ENCODE measurements at places on chromosomes 6 and 20.
A peak's percentile ranks its signal among the peaks of the same experiment; 100 is the strongest.

GRCh38 chr6:38149531-38149930 lies 330.0 kb downstream of the ZFAND3 start:
- no peaks in the 10 kb centered on the region for H3K36me3 ChIP-seq
- no peak overlapping the region for H3K4me3 ChIP-seq
- H3K27ac ChIP-seq, result no peak overlapping the region
- H3K27me3 ChIP-seq, result no peaks in the 10 kb centered on the region
- no peak for DNase-seq

DNA sequence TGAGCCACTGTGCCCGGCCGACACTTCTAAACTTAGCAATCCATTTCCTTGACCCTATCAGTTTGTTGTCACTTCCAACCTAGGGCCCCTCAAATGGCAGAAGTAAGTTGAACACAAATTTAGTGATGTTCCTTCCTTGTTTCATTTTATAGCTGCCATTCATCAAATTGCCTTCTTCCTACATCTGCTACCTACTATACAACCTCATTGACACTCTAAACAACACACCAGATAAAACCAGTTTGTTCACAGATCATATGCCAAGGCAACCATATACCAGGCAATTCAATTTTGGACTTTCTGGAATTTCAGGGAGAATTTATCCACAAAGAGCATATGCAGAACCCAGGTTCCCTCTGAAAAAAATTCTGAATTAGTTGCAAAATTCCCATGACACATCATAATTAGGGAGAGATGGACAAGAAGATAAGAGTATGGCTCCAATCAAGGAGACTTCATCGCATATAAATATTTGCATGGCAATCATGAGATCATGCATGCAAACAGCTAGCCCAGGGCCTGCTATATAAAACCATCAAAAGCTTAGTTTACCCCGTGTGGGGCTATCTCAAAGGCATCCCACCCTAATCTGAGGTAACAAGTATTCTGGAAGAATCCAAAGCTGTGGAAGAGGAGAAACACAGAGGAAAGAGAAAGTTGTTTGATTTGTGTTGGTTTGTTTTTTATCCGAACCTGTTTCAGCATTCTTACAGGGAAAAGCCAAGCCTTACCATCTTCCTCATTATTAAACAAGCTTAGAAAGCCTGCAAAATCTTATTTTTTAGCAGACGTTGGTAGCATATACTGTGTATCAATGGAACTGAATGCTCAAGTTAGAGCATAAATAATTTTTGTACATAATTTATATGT lies 132.8 kb upstream of the TNFAIP3 start:
- H3K27me3 ChIP-seq, result no peaks in the 10 kb centered on the region
- H3K27ac ChIP-seq, result peak overlapping the region; percentile 52
- no peaks in the 10 kb centered on the region for H3K36me3 ChIP-seq
- DNase-seq, result no peak
- H3K4me3 ChIP-seq, result no peak overlapping the region

DNA sequence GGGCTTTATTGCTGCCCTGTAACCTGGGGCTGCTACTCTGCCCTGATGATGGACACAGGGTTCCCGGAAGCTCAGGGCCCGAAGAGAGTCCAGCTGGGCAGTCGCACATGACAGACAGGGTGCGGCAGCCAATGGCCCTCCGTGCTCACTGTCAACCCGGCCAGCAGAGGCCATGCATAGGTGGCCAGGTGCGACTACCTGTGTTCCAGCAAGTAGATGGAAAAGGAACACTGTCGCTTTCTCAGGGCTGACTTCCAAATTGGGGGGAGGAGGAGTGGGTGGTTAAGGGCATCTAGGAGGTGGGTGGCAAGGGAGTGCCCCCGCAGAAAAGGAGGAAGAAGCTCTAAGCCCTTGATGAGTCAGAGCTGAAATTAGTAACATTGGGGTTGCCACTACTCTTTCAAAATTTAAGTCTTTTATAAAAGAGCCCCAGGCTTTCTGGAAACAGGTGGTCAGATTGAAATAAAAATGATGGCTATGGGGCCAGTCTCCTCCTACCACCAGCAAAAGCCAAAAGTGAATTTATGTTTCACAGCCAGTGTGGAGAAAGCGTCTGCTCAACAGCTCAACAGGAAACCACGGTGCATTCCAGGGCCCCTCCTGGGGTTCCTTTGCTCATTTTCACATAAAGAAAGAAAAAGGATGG lies 2.3 kb upstream of the RAMACL start:
- no peaks in the 10 kb centered on the region for H3K4me1 ChIP-seq
- no peak overlapping the region for H3K4me3 ChIP-seq
- peak; percentile 25 for DNase-seq

GRCh38 chr6:1789092-1789491 lies 179.4 kb downstream of the FOXC1 start:
- no peak overlapping the region for H3K4me3 ChIP-seq
- no peaks in the 10 kb centered on the region for H3K4me1 ChIP-seq
- no peak for DNase-seq
- H3K36me3 ChIP-seq, result no peaks in the 10 kb centered on the region
- no peaks in the 10 kb centered on the region for H3K27me3 ChIP-seq

DNA sequence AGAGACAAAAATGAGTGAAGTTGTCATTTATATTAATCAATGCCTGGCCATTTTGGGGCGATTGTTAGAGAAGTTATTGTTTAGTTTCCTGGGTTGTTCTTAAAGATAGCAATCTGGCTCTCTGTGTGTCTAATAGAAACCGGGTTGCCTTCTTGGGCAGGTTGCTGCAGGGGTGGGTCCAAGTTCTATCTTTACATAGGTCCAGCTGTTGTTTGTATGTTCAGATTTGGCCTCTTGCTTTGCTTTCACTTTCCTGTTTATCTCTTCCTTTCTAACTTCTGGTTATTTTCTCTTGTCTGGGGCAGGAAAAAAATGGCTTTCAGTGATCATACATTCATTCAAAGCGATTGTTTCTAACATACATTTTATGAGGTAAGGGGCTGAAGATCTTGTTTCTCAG lies 128.4 kb upstream of the NOX3 start:
- H3K27me3 ChIP-seq, result no peaks in the 10 kb centered on the region
- H3K4me3 ChIP-seq, result no peak overlapping the region
- H3K27ac ChIP-seq, result no peak overlapping the region
- H3K4me1 ChIP-seq, result no peaks in the 10 kb centered on the region
- H3K36me3 ChIP-seq, result no peaks in the 10 kb centered on the region

DNA sequence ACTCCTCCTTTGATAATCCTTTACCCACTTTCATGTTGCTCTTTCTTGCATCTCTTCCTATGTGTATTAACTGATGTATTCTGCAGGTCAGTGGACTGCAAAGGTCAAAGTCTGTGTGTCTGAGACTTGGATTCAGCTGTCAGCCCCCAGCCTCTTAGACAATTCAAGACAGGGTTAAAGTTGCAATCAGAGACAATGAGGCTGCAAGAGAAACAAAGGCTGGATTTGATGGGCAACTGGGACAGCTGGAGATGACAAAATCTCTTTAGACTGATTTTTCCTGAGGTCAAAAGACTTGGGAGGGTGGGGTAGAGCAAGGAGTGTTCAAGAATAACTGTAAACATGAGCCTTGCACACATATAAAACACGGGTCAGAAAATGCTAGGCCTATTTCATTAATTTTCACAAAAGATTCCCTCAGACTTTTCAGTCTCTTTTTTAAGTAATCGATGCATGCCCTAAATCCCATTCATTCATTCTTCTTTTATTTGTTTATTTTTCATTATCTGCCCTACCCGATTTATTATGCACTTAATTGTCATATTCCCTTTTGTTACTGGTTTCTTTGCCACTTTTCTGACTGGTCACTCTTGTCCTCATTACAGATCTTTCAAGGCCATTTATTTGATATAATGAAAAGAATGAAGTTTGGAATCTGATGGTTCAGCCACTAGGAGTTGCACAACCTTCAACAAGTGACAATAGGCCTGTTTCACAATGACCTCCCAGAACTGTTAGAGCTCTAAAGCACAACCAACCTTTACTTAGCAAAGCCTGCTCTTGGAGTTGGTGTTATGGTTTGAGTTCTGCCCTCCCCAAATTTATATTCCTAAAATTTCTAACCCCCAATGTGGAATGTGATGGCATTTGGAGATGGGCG lies 33.8 kb upstream of the AKAP12 start:
- no peak overlapping the region for H3K4me3 ChIP-seq
- H3K4me1 ChIP-seq, result no peaks in the 10 kb centered on the region
- no peaks in the 10 kb centered on the region for H3K36me3 ChIP-seq
- no peak overlapping the region for H3K27ac ChIP-seq
- DNase-seq, result no peak

- no peaks in the 10 kb centered on the region for H3K4me1 ChIP-seq
- H3K36me3 ChIP-seq, result no peaks in the 10 kb centered on the region
- H3K27ac ChIP-seq, result no peak overlapping the region
- H3K4me3 ChIP-seq, result no peak overlapping the region
These were observed 375.0 kb upstream of the ARID1B start for GRCh38 chr6:156402227-156402626.

- H3K36me3 ChIP-seq, result no peaks in the 10 kb centered on the region
- DNase-seq, result peak; percentile 25
- no peak within 1 kb of the TSS for H3K4me3 ChIP-seq
- H3K27ac ChIP-seq, result no peak within 1 kb of the TSS
These were observed at the start of gene WFDC10B for GRCh38 chr20:45704969-45705637. WFDC10B (minus strand) TSS chr20:45705019; CDS start chr20:45685992, 19,027 bp downstream.

DNA sequence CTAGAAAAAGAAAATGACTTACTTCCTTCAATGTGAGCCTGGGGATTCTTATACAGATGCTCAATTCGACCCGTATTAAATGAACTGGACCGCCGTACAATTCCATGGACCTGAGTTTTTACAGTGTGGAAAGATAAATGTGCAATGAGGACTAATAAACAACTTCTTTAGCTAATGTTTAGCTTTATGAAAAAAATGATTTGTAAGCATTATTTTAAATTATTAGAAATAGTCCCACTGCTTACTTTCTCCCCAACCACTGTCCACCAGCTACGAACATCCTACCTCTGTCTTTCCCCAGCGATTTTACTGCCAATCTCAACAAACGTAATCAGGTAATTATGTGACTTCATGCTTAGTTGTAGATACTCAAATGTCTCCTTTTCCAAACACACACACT lies 128.0 kb downstream of the GMDS start:
- no peaks in the 10 kb centered on the region for H3K4me1 ChIP-seq
- H3K4me3 ChIP-seq, result no peak overlapping the region
- no peaks in the 10 kb centered on the region for H3K27me3 ChIP-seq
- DNase-seq, result no peak

DNA sequence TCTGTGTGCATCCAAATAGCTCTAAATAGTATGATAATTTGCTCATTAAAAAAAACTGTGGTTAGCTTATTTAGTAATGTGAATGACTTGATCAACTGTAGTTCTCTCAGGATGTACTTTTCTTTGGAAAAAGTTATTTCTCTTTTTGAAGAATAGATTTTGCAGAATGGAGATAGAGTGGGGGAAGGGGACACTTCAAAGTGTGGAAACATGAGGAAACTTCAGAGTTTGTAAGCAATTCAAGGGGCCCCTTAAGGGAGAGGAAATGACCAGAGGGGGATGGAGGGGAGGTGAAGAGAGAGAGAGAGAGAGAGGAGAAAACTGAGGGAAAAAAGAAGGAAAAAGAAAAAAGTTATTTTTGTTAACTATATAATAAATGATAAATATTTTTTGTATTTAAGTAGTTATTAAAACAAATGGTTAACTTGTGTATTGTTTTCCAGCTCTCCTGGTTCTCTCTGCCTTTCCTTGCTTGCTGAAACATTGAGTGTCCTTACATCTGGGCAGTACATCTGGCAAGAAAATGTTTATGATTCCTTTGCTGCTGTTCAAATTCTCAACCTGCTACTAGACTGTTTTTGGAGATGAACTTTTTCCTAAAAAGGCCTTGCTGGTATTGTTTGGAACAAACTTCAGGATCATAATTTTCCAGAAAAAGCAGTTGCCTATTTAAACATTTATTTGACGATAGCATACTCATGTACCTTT lies 497.5 kb upstream of the CITED2 start:
- H3K36me3 ChIP-seq, result no peaks in the 10 kb centered on the region
- no peaks in the 10 kb centered on the region for H3K27me3 ChIP-seq
- H3K27ac ChIP-seq, result peak overlapping the region; percentile 37
- no peak overlapping the region for H3K4me3 ChIP-seq
- DNase-seq, result no peak

DNA sequence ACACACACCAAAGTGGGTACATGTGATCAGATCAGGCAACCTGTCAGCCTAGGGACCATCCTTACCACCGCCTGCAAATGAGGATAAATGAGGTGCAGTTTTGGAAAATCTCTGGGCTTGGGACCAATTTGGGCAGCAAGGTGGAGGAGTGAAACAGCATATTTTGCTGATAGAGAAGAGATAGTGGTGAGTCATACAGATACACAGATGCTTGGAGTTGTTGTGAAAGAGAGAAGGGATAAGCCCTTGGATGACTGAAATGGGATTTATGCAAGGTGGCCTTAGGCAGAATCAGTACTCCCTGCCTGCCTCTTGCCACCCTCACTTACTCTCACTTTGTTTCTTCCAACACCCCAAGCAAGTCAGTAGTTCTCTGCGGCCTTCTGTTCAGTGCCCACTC lies 34.7 kb downstream of the BMP2 start:
- no peaks in the 10 kb centered on the region for H3K4me1 ChIP-seq
- H3K36me3 ChIP-seq, result no peaks in the 10 kb centered on the region
- no peaks in the 10 kb centered on the region for H3K27me3 ChIP-seq
- H3K4me3 ChIP-seq, result no peak overlapping the region
- DNase-seq, result no peak

- no peak overlapping the region for H3K4me3 ChIP-seq
- no peaks in the 10 kb centered on the region for H3K4me1 ChIP-seq
- peak; percentile 64 for DNase-seq
- H3K27me3 ChIP-seq, result peaks cover 14% of the 10 kb centered on the region
These were observed 32.6 kb downstream of the C6orf15 start for GRCh38 chr6:31079656-31080261.

- no peaks in the 10 kb centered on the region for H3K27me3 ChIP-seq
- no peak overlapping the region for H3K27ac ChIP-seq
- H3K4me3 ChIP-seq, result no peak overlapping the region
- H3K36me3 ChIP-seq, result no peaks in the 10 kb centered on the region
These were observed 98.4 kb upstream of the MAN1A1 start for GRCh38 chr6:119447921-119448320.

- H3K36me3 ChIP-seq, result no peaks in the 10 kb centered on the region
- no peaks in the 10 kb centered on the region for H3K4me1 ChIP-seq
- no peak overlapping the region for H3K27ac ChIP-seq
- H3K4me3 ChIP-seq, result no peak overlapping the region
These were observed 144.6 kb downstream of the UST start for GRCh38 chr6:148891405-148891783.

GRCh38 chr6:136969433-136969832 lies 47.3 kb downstream of the SLC35D3 start:
- H3K4me1 ChIP-seq, result peaks cover 13% of the 10 kb centered on the region
- no peaks in the 10 kb centered on the region for H3K36me3 ChIP-seq
- H3K4me3 ChIP-seq, result no peak overlapping the region
- H3K27ac ChIP-seq, result no peak overlapping the region
- DNase-seq, result peak; percentile 25
- H3K27me3 ChIP-seq, result no peaks in the 10 kb centered on the region

- no peak overlapping the region for H3K27ac ChIP-seq
- no peak overlapping the region for H3K4me3 ChIP-seq
- no peak for DNase-seq
- no peaks in the 10 kb centered on the region for H3K36me3 ChIP-seq
- H3K27me3 ChIP-seq, result no peaks in the 10 kb centered on the region
These were observed 195.2 kb upstream of the SLC24A3 start for GRCh38 chr20:19017104-19017690.

Data from transverse colon (tissue), 4 donors.